ENCODE measurements at places on chromosomes 6 and 20.

- no peak for DNase-seq
These were observed 15.2 kb downstream of the PRND start for GRCh38 chr20:4736875-4737274.

GRCh38 chr6:24249926-24250325, 107.9 kb downstream of the DCDC2 start:
- no peak for DNase-seq

GRCh38 chr6:164072240-164072666, 657.7 kb downstream of the QKI start:
- DNase-seq: no peak

DNA sequence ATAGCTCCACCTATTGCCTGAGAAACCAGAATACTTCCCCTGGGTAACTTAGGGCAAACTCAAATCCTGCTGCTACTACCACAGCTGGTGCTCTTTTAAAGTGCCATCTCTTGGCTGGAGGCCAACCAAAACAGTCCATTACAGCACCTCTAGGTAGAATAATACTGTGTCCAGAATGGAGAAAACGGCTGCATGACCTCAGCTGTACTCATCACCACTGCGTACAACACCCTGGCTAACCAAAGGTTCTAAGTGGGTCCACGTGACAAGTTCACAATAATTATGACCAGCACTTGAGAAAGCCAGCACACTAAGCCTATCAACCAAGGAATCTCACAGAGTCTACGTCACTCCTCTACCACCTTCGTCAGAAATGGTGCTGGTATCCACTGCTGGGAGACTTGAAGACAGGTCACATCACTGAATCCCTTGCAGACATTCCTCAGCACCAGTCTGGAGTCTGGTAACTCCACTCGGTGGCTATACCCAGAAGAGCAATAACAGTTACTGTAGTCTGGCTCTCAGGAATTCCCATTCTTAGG, 40.9 kb upstream of the PKIB start:
- no peak for DNase-seq

- DNase-seq: no peak
These were observed 234.7 kb downstream of the MYLK4 start for GRCh38 chr6:2516059-2516458.

- DNase-seq: no peak
These were observed 204.6 kb upstream of the HEY2 start for GRCh38 chr6:125544819-125545218.

DNA sequence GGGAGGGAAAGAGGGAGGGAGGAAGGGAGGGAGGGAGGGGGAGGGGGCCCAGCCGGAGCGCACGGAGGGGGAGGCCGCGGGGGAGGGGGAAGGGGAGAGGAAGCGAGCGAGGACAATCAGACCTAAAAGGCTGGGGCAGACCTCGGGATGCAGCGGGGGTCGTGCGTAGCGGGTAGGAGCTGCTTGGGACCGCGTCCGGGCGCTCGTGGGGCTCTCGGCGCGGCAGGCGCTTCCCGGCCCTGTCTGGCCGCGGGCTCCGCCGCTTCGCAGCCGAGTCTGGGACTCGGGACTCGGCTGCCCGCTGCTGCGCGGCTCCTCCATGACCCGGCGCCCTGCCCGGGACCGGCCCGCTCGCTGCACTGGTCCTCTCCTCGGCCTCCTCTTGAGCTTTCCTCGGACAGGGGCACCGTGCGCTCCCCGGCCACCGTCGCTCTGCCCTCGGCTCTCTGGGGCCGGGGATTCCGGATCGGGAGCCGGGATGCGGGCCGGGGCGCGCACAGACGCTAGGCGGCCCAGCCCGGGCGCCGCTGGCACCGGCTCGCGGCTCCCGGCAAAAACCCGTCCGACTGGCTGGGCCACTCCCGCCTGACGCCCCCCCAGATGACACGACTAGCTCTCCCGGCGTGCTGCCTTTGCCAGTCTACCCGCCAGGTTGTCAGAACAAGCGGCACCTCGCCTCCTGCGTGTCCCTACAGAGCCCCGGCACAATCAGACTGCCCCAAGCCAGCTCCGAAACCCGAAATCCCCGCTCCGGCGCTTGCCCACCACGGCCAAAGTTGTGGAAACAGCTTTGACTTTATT, 2.2 kb downstream of the TFAP2A start:
- DNase-seq: no peak

GRCh38 chr6:26232940-26233648, 131.9 kb upstream of the BTN3A2 start:
- DNase-seq: peak; percentile 32

- no peak for DNase-seq
These were observed 351.7 kb upstream of the ARID1B start for GRCh38 chr6:156425359-156426020.

DNA sequence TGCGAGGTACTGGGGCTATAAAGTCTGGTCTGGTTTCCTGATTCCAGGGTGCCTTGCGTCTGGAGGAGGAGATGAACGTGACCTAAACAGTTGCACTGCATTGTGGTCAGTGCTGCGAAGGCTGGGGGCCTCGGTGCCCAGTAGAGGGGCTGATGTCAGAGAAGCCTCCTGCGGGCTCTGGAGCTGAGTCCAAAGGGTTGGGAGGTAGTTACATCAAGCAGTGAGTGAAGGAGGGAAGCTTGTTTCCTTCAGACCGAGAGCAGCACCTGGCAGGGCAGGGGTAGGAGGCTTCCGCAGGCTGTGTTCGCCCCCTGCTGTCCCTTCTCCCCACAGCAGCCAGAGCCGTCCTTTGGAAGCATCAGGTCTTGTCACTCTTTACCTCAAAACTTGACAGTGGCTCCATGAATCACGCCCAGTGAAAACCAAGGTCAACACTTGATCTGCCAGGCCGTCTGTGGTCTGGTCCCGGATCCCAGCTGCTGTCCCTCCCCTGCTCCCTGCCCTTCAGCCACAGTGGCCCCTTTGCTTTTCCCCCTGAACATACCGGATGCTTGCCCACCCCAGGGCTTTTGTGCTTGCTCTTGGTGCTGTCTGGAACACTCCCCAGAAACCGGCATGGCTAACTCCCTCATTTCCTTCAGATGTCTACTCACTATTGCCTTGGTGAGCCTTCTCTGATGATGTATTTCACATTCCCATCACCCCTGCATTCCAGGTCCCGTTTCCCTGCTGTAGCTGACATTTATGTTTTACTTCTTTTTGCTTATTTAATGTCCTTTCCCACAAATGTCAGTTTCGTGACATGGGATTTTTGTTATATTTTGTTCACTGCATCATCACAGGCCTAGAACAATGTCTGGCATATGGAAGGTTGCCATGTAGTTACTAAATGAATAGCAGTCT, 7.0 kb downstream of the DYNLRB1 start:
- peak; percentile 53 for DNase-seq

Data from stimulated activated CD4-positive, alpha-beta T cell treated with anti-CD3 and anti-CD28 coated beads, Interleukin-4, amount 100 ng/mL, for 24 hours (primary cell).